ENCODE measurements at places on chromosomes 1 and 21.

DNA sequence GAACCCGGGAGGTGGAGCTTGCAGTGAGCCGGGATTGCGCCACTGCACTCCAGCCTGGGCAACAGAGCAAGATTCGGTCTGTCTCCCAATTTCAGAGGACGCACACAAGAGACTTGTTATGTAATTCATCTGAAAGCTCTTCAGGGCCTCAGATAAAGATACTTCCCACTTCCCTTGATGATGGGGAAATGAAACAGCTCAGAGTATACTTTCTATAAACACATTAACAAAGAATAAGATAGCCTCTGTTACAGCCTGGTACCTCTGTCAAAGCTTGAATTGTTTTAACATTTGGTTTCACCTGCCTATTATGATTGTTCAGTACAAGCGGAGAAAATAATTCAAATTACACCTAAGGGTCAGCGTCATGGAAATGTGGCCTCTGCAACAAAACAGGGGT is 622.9 kb upstream of the ADGRL4 start:
- DNase-seq = no peak

- no peak for DNase-seq
Measured at GRCh38 chr1:8970870-8971337, 25.2 kb downstream of the CA6 start.

GRCh38 chr1:94115900-94116436 is 5.0 kb downstream of the ABCA4 start:
- no peak for DNase-seq

GRCh38 chr1:16141573-16142336 is 14.1 kb downstream of the EPHA2 start:
- no peak for DNase-seq
